ENCODE measurements at places on chromosomes 1 and 21.

DNA sequence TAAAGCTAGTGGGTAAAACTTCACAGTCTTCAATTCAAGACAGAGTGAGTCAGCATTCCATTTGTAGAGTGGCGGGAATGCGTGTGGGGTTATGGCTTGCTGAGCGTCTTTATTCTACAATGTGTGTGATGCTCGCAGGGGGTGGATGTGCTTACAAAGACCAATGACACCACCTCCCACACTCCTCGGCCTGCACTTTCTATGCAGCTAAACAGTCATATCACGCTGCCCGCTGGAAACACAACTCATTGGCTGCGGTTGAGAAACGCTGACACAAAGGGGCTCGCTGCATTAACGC, 298.5 kb downstream of the PCP4 start:
- no peak for DNase-seq

GRCh38 chr1:82045221-82045620, 244.5 kb downstream of the ADGRL2 start:
- DNase-seq = no peak

GRCh38 chr1:84643183-84643582, 47.1 kb downstream of the SSX2IP start:
- no peak for DNase-seq

- DNase-seq = no peak
Measured at GRCh38 chr21:41111681-41112080, 56.3 kb upstream of the BACE2 start.

GRCh38 chr1:211113566-211113965, 20.4 kb downstream of the KCNH1 start:
- no peak for DNase-seq

DNA sequence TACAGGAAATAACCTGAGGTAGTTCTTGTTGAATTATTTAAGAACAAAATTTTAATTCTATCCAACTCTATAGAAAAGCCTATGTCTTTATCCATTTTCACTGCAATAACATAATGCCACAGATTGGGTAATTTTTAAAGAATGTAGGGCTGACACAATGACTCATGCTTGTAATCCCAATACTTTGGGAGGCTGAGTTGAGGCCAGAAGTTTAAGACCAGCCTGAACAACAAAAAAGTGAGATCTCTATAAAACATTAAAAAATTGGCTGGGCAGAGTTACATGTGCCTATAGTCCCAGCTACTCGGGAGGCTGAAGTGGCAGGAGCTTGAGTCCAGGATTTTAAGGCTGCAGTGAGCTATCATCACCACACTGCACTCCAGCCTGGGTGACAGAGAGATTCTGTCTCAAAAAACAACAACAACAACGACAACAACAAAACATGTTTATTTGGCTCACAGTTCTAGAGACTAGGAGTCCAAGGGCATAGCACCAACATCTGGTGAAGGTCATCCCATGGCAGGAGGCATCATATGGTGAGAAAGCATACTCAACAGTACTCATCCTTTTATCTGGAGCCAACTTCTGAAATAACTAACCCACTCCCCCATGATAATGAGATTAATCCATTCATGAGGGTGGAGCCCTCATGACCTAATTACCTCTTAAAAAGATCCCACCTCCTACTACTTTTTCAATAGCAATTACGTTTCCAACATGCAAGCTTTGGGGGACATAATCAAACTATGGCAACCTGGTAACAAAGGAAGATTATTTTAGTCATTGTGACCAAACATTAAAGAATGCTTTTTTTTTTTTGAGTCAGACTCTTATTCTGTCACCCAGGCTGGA, 59.6 kb downstream of the ABL2 start:
- peak; percentile 28 for DNase-seq

DNA sequence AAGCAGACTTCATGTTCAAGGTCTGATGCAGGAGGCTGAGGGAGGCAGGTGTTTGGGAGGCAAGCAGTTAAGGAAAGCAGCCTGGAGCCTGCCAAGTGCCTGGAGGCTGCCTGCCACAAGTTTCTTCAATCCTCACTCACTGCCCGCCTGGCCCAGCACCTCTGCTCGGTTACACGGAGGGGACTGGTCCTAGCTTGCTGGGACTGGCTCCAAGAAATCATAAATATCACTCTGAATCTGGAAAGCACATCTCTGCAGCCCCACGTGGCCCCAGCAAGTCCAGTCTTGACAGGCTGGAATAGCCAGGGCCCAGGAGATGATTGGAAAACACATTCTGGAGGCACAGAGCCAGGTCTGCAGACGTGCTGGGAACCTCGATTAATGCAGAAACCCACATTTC, 83.9 kb downstream of the BCAR3 start:
- no peak for DNase-seq

DNA sequence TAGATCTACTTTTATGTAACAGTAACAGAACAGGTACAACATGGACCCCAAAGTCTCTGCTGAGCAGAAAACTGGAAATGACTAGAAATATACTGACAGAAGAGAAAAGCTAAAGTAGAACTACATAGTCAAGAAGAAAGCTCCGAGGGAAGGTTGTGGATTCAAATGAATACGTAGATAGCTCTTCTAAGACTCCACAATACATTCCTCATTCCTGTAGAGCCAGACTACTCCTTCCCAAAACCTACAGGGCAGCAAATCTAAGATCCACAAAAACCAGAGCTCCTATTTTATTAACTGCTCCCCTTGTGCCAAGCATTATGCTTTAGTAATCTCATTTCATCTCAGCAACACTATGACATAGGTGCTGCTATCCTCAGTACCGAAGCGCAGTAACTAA, 35.2 kb downstream of the ARID4B start:
- no peak for DNase-seq

GRCh38 chr1:90823686-90824085, 106.6 kb upstream of the BARHL2 start:
- DNase-seq = no peak

DNA sequence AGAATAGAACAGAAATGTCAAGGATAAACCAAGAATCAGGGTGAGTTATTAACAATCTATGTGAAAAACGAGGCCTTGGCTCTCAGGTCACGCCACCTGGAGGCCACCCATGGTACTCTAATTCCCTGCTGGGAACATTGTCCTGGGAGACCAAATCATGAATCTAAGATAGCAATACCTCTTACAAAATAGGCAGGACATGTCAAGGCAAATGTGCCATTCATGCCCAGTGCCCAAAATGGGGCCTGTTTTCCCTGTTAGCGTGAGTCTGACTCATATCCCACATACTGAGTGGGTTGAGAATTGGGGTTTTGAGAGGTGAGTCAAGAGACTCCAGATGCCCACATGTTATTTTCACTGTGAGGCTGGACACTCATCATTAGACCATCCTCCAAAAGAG, 380.8 kb downstream of the HHIPL2 start:
- DNase-seq = peak; percentile 40

DNA sequence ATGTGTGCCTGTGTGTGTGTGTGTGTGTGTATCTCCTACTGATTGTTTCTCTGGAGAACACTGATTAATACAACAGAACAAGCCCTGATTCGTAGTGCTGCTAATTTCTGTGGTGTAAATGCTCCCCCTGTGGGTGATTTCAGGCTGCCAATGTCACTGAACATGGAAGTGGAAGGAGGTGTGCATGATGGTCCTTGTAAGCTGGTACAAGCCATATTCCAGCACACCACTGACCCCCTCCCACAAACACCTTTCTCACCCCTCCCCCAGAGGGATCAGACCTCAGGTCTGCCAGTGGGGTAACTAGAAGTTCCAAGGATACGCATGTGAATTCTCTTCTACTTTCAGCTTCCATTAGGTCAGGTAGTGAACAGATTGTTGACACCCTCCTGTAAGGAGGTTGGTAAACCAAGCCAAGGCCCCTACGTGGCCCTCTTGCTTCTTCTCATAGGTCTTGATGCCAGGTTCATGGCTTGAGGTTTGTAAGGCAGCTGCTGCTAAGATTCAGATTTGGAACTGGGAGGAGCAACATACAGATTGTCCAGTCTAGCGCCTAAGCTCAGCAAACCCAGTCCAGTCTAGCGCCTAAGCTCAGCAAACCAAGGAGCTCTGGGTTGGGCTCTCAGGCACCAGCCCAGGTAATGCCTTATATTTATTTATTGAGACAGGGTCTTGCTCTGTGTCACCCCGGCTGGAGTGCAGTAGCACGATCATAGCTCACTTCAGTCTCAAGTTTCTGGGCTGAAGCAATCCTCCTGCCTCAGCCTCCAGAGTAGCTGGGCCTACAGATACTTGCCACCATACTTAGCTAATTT, 38.7 kb downstream of the DHCR24 start:
- DNase-seq = no peak

GRCh38 chr1:202959276-202959620, 1.1 kb upstream of the ADIPOR1 start:
- DNase-seq = no peak

GRCh38 chr1:231157311-231157710, 4.5 kb upstream of the TRIM67 start:
- no peak for DNase-seq

- no peak for DNase-seq
Measured at GRCh38 chr1:228901936-228902681, 166.8 kb downstream of the RHOU start.

GRCh38 chr1:117051224-117052064, 8.7 kb upstream of the TTF2 start:
- DNase-seq = no peak

DNA sequence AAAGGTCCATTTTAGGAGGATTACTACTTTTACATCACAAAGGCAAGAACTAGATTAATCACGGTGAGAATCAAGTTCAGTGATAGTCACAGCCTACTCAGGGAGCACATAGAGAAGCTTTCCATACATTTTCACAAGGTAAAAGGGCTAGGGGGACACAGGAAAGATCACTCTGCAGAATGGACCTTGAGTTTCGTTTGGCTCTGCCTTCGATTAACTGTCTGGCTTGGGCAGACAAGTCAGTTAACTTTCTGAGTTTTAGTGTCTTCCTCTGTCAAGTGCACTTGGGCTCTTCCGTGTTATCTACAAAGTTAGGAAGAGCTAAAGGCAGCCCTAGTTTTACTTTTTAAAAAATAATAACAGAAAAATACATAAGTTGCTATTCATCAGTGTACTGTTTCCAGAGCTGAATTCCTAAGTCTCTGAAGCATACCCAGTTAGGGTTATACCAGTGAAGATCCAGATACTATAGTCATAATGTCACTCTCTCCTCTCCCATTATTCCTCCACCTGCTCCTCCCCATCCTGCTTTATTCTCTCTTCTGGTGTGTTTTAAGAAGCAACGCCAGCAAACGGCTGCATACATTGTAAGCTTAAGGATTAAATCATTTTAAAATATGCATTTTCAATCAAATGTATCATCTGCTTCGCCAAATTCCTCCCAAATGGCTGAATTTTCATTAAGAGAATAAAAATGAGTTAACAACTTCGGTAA, 1.7 kb downstream of the CEP170 start:
- no peak for DNase-seq

- DNase-seq = no peak
Measured at GRCh38 chr1:29592261-29592615, 355.9 kb downstream of the PTPRU start.

- DNase-seq = no peak
Measured at GRCh38 chr1:156119503-156120209, 5.1 kb downstream of the LMNA start.

DNA sequence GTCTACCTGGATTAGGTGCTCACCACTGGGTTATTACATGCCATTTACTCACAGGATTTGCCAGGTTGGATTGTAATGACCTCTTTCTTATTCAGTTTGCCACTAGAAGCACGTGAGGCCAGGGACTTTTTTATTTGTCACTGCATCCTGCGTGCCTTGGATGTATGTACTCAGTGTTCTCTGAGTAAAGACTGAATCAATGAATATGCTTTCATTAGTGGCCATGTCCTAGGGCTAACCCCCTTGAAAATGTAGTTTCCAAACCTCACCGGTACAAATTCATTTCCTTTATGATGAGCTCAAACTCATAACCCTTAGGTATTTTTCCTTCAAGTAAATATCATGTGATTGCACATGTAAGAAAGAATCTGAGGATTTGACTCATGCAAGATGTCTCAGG, 1.3 kb upstream of the ZP4 start:
- DNase-seq = no peak

- DNase-seq = no peak
Measured at GRCh38 chr1:40766017-40766416, 17.6 kb upstream of the KCNQ4 start.

GRCh38 chr1:167022384-167022783, 33.3 kb downstream of the MAEL start:
- DNase-seq = no peak

- no peak for DNase-seq
Measured at GRCh38 chr1:114558544-114558943, 22.9 kb downstream of the BCAS2 start.

DNA sequence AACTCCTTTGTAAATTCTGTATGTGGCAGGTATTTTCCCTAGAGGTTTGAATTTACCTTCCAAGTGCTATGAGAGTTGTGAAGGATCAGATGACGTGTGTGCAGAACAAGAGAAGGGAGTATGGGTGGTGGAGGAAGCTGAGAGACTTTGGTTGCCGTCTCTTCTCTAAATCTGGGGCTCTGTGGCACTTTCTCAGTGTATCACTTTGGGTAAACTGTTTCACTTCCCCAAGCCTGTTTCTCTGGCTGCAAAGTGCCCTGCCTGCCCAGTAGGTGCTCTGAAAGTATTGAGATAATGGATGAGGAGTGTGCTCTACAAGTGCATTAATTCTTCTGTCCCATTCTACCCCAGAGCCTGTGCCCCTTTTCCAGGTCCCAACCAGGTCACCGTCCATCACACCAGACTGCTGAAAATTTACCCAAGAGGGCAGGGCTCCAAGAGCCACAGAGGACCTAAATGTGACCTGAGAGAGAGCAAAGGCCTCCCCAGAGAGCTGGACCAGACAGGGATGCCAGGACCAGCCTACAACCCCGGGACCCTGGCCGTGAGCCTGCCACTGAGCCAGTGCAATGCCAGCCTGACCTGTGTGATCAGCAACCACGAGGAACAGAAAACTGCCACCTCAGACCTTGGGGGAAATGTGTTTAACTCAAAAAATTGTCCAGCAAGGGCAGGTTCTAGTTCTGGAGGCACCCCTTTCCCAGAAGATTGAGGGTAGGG, 131.6 kb upstream of the ETV3 start:
- no peak for DNase-seq

DNA sequence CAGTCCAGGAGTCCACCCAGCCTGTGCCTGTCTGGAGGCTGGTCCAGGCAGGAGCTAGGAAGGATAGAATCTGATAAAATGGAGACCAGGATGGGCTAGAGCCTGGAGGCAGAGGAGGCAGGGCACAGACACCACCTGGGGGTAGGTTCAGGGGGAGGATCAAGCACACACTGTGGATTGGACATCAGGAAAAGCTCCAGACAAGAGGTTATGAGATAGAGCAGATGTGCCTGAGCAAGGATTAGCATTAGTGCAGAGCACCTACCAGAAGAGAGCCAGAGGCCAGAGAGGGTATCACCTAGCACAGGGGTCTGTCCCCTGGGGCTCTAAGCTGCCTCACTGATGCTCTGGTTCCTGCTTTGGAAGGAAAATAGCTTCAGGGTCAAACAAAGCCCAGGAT, 216.7 kb upstream of the ZC3H12A start:
- no peak for DNase-seq

- no peak for DNase-seq
Measured at GRCh38 chr1:169160845-169161495, 54.5 kb downstream of the ATP1B1 start.
